ENCODE measurements at places on chromosomes 5 and 9.

DNA sequence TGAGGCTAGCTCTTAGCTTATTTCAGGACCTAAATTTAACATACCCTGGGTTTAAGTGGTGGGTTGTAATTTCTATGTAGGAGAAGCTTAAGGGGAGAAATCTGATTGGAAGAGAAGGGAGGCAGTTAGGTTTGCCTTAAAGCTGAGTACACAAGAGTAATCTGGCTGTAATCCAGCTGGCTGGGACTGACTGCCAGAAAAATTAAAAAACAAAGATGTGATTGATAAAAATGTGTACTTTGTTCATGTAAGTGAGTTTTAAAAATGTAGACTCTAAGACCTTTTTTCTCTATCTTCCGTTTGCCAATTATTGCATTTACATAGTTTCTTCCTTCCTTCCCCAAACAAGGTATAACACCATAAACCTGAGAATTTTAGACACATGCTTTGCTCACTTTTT lies 17.5 kb upstream of the MSMP start:
- DNase-seq, result peak; percentile 68

GRCh38 chr5:154143211-154143641 lies 47.3 kb upstream of the GALNT10 start:
- DNase-seq, result no peak

GRCh38 chr9:16319646-16320045 lies 550.8 kb downstream of the BNC2 start:
- DNase-seq, result no peak

DNA sequence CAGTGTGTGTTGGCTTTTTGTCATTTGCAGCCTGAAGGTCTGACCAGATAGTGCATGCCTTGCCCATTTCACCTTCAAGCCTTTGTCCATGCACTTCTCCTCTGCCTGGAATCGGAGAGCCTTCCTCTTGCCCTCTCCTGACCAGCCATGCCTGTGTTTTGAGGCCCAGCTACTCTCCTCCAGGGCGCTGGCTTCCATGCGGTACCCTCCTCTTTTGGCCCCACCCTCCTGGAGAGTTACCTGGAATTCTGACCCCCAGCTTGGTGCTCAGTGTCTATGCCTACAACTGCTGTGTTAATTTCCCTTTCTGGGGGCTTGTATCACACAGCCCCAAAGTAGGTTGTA lies 52.5 kb downstream of the CXXC5 start:
- DNase-seq, result no peak

DNA sequence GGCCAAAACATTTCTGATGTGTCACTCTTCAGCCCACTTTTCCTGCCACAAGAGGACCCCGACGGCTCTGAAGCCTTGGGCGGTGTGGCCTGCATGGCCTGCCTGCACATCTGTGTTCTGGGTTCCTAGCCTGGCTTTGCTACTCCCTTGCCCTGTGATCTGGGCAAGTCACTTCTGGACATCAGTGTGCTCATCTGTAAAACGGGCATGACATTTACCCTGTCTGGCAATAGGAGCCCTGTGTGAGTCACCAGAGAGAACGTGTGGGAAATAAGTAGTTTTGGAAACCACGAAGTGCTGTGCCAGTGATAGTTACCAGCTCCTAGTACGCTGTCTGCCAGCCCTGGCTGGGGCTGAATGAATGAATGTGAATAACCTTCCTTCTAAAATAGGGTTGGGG lies 90.8 kb downstream of the MACROH2A1 start:
- peak; percentile 48 for DNase-seq

- DNase-seq, result no peak
Observed at GRCh38 chr5:107874795-107875194, 204.1 kb upstream of the EFNA5 start.

- DNase-seq, result no peak
Observed at GRCh38 chr5:132823481-132824050, 6.9 kb downstream of the SHROOM1 start.

DNA sequence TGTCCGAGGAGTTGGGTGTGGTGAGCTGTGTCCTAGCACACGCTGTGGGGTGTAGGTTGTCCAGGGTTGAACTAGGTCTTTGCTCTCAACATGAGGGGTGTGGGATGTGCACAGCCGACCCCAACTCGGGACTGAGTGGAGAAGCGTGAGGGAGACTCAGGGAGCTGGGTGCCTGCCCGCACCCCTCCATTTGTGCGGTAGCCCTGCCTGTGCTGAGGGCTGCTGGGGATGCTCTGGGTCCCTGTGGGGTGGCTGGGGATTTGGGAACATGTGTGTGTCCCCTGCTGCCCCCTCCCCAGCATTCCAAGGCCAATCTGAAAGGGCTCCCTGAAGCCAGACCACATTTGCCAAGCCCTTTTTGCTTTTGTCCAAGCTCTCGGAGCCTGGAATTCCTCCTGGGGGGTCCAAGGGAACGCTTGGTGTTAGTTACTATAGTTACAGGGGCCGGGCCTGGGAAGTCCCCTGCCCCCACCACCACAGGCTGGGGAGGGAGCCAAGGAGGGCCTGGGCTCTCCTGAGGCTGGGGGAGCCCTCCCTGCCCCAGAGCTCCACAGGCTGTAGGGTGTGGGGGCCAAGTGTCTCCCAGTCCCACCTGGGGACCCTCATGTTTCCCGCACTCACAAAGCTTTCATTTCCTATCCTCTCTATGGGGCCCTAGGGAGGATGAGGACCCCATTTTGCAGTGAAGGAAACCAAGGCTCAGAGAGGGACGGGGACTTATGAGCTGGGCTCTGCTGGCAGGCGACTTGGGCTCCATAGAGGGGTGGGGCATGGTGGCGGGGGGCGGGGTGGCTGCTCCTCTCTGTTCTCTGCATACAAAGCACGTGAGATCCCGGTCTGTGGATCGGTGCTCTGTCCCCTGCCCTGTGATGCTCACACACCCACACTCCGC lies 1.1 kb downstream of the CRB2 start:
- no peak for DNase-seq

- DNase-seq, result peak; percentile 74
Observed at GRCh38 chr5:110386782-110387181, 339.7 kb downstream of the TMEM232 start.

GRCh38 chr9:79695531-79696175 lies 123.9 kb downstream of the TLE4 start:
- no peak for DNase-seq

- peak; percentile 35 for DNase-seq
Observed at GRCh38 chr5:114361724-114362196, at the start of gene KCNN2. Gene KCNN2, plus strand, starts transcription at chr5:114362070. Its CDS starts 70 bp downstream, at chr5:114362140.

- DNase-seq, result no peak
Observed at GRCh38 chr9:100104314-100104713, 5.3 kb downstream of the INVS start.

GRCh38 chr9:88536023-88536324 lies 996 bp downstream of the NXNL2 start:
- no peak for DNase-seq

DNA sequence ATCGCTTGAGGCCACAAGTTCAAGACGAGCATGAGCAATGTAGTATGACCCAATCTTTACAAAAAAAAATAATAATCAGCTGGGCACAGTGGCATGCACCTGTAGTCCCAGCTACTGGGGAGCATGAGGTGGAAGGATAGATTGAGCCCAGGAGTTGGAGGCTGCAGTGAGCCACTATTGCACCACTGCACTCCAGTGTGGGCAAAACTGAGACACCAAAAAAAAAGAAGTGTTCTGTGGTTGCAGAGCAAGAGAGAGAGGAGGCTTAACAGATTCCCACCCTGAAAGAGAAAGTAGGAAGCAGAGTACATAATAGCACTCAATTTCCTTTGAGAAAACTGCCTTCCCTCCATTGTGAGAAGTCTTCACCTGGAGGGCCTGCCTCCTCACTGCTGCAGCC lies 52.6 kb downstream of the ALDH7A1 start:
- DNase-seq, result no peak

GRCh38 chr5:133599600-133599999 lies 12.7 kb downstream of the FSTL4 start:
- DNase-seq, result no peak

GRCh38 chr5:107248066-107248695 lies 422.6 kb downstream of the EFNA5 start:
- peak; percentile 78 for DNase-seq

DNA sequence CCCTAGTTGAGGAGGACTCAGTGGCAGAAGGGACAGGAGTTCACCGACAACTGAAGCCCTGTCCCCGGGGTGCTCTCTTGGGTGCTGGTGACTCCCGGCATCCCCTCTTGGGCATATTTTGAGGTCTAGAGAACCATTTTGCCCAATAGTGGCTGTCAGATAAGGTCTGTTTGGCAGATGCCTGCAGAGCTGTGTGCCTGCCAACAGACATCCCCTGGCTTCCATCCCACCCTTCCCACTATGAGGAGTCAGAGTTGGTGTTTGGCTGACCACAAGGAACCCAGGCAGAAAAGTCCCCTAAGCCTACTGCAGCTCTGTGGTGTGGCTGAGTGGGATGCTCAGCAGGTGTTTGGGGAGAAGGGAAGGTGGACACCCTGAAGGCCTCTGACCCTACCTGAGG lies 207.0 kb downstream of the AUH start:
- no peak for DNase-seq

DNA sequence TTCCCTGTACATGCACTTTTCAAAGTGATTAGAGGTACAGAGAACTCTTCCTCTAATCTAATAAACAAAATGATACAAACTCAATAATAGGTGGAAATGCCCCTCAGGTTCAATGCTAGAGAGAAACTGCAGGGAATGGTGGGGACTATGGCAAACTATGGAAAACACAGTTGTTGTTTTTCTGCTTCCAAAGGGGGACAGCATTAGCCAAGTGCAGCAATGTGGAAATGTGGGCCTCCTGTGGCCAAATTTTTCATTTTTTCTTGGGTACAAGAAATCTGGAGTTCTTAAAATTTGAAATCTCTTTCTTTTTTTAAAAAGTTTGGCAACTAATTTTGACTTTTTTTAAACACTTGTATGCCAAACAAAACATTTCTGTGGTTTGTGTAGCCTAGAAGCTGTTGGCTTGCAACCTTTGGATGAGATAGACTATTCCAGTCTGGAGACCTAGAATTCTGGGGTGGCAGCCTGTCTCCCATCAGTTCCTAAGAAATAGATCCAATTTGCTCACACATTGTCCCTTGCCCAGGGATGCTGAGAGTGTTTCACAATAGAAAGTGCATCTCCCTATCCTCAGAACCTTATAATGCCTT lies 218.6 kb downstream of the PAPPA start:
- DNase-seq, result no peak

DNA sequence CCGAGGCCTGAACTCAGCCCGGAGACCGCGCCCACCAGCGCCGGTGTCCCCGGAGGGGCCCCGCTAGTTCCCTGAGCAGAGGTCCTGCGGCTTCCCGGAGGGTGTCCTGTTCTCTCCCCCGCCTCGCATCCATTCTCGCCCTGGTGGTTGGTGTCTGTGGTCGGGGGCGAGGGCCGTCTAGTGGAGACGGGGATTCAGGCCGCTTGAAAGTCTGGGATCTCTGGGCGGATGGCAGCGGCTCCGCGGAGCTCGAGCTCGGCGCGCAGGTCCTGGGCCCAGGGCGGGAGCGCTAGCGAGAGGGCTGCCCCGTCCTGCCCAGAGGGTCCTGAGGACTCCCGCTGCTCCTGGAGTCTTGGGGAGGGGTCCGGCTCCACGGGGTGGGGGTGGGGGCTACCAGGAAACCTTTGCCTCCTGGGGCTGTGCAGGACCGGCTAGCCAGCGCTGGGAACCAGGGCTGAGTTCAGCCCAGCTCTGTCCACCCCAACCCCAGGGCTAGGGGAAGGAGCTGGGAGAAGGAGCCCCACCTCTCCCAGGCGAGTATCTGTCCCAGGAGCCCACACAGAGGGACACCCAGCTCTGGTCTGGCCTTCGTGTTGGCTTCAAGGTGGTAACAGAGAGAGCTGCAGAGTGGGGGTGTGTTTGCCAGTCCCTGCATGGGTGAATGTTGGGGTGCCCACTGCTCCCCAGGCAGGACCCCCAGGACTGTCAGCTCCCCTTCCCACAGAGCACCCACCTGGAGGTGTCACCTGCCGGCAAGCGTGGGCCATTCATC lies 4.0 kb downstream of the TOR4A start:
- no peak for DNase-seq

DNA sequence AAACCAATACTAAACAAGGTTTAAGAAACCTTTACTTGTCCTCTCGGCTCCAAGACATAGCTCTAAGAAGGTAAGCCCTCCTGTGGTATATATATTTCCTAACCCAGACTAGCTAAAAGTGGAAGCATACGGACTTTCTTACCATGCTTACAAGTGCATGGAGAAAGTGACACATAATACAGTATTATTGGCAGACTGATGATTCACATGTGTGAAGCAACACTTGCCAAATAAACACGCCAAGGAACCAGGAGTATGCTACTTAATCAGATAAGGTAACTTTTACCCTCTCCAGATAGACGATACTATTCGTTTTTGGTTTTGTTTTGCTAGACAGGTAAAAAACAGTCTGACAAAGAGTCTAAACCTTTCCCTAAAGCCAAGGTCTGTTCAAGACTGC lies 264.1 kb downstream of the MLLT3 start:
- DNase-seq, result peak; percentile 83

DNA sequence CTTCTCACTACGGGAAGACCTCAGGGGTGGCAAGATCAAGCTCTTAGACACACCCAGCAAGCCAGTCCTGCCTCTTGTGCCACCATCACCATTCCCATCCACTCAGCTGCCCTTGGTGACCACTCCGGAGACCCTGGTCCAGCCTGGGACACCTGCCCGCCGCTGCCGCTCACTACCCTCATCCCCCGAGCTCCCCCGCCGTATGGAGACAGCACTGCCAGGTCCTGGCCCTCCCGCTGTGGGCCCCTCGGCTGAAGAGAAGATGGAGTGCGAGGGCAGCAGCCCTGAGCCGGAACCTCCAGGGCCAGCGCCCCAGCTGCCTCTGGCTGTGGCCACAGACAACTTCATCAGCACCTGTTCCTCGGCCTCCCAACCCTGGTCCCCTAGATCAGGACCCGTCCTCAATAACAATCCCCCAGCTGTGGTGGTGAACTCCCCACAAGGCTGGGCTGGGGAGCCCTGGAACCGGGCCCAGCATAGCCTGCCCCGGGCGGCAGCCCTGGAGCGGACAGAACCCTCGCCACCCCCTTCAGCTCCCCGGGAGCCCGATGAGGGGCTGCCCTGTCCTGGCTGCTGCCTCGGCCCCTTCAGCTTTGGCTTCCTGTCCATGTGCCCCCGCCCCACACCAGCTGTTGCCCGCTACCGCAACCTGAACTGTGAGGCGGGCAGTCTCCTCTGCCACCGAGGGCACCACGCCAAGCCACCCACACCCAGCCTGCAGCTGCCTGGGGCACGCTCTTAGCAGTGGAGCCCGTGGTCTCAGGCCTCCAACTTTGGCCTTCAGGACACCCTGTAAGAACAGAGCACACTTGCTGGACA lies 4.1 kb downstream of the TESK1 start:
- DNase-seq, result no peak

GRCh38 chr5:117761186-117761585 lies 1186.6 kb upstream of the SEMA6A start:
- peak; percentile 10 for DNase-seq

- DNase-seq, result no peak
Observed at GRCh38 chr5:33810491-33811120, 81.2 kb downstream of the ADAMTS12 start.

DNA sequence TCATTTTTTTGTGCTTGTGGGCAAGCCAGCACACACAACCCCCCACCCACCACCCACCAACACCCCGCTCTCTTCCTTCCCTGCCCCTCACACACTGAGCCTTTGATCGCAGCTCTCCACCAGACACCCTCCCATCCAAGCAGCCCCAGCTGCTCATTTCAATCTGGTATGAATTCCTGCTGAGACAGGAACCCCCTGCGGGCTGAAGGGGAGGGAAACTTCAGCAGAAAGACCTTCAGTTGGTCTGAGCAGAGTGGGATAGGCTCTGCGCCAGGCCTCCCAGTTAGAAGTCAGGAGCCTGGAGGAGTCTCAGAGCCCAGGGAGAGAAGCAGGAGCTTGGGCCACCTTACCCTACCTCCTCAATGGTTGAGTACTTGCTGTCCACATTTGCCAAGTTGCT lies 7.2 kb downstream of the PCDHGC5 start:
- peak; percentile 94 for DNase-seq

GRCh38 chr5:138705567-138705966 lies 47.7 kb upstream of the CTNNA1 start:
- DNase-seq, result no peak

Measured in choroid plexus epithelial cell (primary cell).